ENCODE measurements at places on chromosomes 7 and 10.

GRCh38 chr7:67637023-67637358, 640.4 kb downstream of the TYW1 start:
- DNase-seq: no peak

GRCh38 chr7:131602994-131603372, 46.6 kb upstream of the PODXL start:
- no peak for DNase-seq

- DNase-seq: no peak
Observed at GRCh38 chr7:36667007-36667745, 57.1 kb downstream of the AOAH start.

DNA sequence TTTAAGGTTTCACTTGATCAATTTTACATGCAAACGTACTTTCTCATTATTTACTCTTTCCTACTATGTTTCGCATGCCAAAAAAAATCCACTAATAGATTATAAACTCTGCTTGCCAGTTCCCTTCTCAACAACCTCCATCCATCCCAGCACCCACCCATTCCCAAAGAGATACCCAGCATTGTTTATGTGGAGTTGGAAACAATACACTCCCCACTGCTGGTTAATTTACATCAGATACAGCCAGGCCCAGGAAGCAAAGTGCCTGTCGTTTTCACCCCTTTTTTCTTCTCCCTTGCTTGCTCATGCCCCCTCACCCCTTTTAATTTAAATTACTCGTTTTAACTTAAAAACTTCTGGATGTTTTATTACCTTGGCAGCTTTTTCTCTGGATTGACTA, 59.9 kb downstream of the HIBADH start:
- DNase-seq: no peak

DNA sequence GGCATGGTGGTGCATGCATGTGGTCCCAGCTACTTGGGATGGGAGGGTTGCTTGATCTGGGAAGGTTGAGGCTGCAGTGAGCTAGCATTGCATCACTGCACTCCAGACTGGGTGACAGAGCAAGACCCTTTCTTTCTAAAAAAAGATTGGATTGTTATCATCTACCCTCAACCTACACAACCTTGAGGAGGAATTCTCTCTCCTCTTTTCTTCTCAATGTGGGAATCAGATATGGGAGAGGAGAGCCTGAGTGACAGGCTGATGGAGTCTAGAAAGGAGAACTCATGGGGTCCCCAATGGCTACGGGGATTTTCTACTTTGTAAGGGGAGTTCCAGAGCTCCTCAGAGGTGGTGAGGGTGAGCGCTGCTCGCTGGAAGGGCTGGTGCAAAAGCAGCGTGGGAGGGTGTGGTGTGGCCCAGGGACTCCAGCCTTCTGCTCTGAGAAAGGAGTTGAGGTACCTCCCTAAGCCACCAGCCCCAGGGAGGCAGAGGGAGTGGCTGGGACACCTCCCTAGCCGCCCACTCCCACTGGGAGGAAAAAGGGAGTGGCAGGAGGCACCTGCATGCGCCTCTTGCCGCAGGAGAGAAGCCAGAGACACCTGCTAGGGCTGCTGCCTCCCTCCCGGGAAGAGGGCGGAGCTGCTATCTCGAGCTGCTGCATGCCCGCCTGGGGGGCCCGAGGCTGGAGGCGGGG, 48.4 kb downstream of the GATA3 start:
- DNase-seq: no peak

DNA sequence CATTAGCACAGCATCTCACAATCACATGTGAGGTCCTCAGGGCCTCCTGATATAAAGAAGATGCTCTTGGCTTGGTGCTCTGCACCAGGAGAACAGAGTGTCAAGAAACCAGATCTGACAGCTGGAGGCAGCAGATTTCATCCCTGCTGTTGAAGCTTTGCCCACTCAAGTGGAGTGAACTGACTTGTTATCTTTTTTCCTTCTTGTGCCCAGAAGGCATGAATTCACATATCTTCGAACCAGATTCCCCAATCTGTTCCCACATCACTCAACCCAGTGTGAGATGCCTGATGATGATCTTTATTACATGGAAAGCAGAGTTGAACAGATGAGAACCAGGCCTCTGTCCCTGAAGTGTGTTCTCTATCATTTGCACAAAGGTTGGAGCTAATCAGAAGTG, 521.0 kb downstream of the SORCS1 start:
- no peak for DNase-seq

- DNase-seq: no peak
Observed at GRCh38 chr10:92970301-92971070, 90.1 kb upstream of the CYP26C1 start.

DNA sequence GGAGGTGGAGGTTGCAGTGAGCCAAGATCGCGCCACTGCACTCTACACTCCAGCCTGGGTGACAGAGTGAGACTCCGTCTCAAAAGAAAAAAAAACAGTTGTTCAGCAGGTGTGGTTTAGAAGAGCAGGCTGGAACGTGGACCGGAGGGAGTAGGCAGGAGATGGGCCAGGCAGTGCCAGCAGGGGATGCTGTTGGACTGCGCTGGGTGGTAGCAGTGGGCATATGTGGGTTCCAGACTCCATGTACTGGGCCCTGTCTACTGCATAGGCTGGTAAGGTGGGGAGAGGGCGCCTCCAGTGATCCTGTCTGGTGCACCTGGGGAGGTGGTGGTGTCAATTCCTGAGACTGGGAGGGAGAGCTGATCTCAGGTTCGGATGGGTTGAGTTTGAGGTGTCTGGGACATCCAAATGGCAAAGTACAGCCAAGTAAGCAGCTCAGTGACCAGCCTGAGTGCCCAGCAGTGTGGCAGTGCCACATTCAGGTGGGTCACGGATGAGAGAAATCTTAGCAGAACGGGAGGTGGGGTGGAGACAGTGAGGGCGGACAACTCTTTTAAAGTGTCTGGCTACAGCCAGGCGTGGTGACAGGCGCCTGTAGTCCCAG, 25.9 kb downstream of the SFXN4 start:
- peak; percentile 23 for DNase-seq

GRCh38 chr10:76555067-76555670, 1082.4 kb downstream of the KCNMA1 start:
- no peak for DNase-seq

Data from stimulated activated CD4-positive, alpha-beta T cell treated with anti-CD3 and anti-CD28 coated beads, Interleukin-15, amount 100 ng/mL, for 1 hour (primary cell).